Muscle of arm (tissue), 14 donors: ENCODE measurements at places on chromosomes 2 and 18. TPM values are rescaled to one million over a fixed set of nuclear protein-coding genes. Genes with fewer than 3 reads are reported as not detected.

Gene FOXI3
- not detected for polyA plus RNA-seq

Gene RAB31
- 20.2 TPM for polyA plus RNA-seq

Gene CLIP4
- polyA plus RNA-seq: 22.9 TPM

Gene GRB14
- polyA plus RNA-seq: not detected

Gene LRRC30
- 6.7 TPM for polyA plus RNA-seq

Gene MAP3K19
- not detected for polyA plus RNA-seq

Gene CCDC141
- 52.3 TPM for polyA plus RNA-seq

Gene RGPD4
- polyA plus RNA-seq: 0.07 TPM

Gene GKN1
- 0.23 TPM for polyA plus RNA-seq

Gene SULT1C4
- polyA plus RNA-seq: 22.4 TPM

Gene ALPI
- polyA plus RNA-seq: not detected

Gene NEU4
- 2.3 TPM for polyA plus RNA-seq

Gene GAD1
- 1.3 TPM for polyA plus RNA-seq

Gene ECEL1
- polyA plus RNA-seq: 0.42 TPM

Gene YPEL5
- 65.9 TPM for polyA plus RNA-seq

Gene IL36A
- not detected for polyA plus RNA-seq

Gene CRACDL
- polyA plus RNA-seq: 2.2 TPM

Gene RGPD3
- polyA plus RNA-seq: 0.06 TPM

Gene STAT4
- 3.5 TPM for polyA plus RNA-seq

Gene M1AP
- polyA plus RNA-seq: 0.13 TPM

Gene UGT1A10
- not detected for polyA plus RNA-seq

Gene DYSF
- 63.4 TPM for polyA plus RNA-seq

Gene FBLN7
- polyA plus RNA-seq: 7.6 TPM

Gene DHRS9
- 0.93 TPM for polyA plus RNA-seq

Gene ZNF385B
- 19.2 TPM for polyA plus RNA-seq
